ENCODE measurements at places on chromosomes 7 and 10. TPM values are rescaled to one million over a fixed set of nuclear protein-coding genes. Genes with fewer than 3 reads are reported as not detected.
A peak's percentile ranks its signal among the peaks of the same experiment; 100 is the strongest.

Gene ZNF467
- total RNA-seq, result 9.8 TPM

Gene MARCHF5
- 45.1 TPM for total RNA-seq

Gene SPDYE2B
- not detected for total RNA-seq

Gene CPA2
- total RNA-seq, result not detected

Gene RBP3
- not detected for total RNA-seq

Gene NACAD
- total RNA-seq, result not detected

Gene CTNNA3
- not detected for total RNA-seq

Gene APBB1IP
- not detected for total RNA-seq

- no peak for DNase-seq
Observed at GRCh38 chr10:131860806-131861440, 39.9 kb upstream of the PPP2R2D start.

DNA sequence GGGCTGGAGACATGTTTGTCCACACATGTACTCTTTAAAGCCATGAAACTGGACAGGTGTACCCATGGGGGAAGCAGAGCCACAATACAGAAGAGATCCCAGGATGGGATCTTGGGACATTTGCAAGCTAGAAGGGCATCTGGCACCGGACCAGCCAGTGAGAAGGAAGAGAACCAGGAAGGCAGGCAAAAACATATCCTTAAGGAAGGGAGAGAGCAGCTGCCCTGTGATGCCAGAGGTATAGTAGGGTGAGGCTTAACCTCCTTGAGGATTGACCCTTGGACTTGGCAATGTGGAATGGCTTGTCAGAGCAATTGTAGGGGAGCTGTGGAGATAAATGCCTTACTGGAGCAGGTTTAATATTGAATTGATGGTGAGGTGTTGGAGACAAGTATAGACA is 17.9 kb upstream of the SUV39H2 start:
- DNase-seq, result no peak

GRCh38 chr10:5323446-5323845 is 41.3 kb upstream of the UCN3 start:
- no peak for DNase-seq

- DNase-seq, result no peak
Observed at GRCh38 chr10:84743483-84743882, 415.1 kb downstream of the CCSER2 start.

- DNase-seq, result no peak
Observed at GRCh38 chr10:130300608-130301020, 164.4 kb downstream of the GLRX3 start.

- no peak for DNase-seq
Observed at GRCh38 chr10:125118011-125118611, 42.3 kb downstream of the CTBP2 start.

DNA sequence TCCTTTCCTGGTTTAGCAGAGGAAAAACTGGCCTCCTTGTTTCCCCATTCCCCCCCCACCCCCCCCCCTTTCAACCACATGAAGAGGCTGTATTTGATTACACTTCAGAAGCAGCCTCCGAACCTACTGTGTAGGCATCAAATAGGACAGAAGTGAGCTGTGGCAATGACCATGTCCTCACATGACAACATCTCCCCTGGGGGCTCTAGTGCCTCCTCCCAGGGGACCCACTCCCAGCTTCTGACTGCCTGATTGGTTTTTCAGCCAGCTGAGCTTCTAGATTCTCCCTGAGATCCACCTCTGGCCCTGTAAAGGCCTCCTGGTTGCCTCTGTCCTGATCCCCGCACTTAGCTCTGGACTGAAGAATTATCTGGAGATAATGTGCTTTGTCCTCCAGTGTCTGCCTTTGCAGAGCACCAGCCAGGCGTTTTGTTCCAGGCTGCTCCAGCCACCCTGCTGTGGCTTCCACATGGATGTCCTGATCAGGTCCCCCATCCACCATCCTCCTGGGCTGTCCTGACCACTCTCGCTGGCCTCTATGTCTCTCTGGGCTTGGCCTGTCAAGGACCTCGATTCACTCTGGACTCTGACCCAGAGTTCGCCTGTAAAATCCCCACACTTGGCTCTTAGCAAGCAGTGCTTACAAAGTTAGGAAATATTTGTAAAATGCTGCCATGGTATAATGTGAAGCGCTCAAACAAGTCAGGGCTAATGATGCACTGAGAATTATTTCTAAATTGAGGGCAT is 42.4 kb upstream of the TOMM7 start:
- DNase-seq, result no peak

GRCh38 chr10:6036861-6037321 is 25.3 kb downstream of the IL2RA start:
- no peak for DNase-seq

- DNase-seq, result no peak
Observed at GRCh38 chr10:29415876-29416275, 127.0 kb downstream of the LYZL1 start.

- DNase-seq, result no peak
Observed at GRCh38 chr10:19683356-19683755, 132.9 kb upstream of the PLXDC2 start.

- no peak for DNase-seq
Observed at GRCh38 chr10:11141571-11142091, 124.0 kb downstream of the CELF2 start.

GRCh38 chr7:74464931-74465886 is 11.5 kb downstream of the GTF2IRD1 start:
- no peak for DNase-seq

- DNase-seq, result no peak
Observed at GRCh38 chr10:125103924-125104323, 56.4 kb downstream of the CTBP2 start.

DNA sequence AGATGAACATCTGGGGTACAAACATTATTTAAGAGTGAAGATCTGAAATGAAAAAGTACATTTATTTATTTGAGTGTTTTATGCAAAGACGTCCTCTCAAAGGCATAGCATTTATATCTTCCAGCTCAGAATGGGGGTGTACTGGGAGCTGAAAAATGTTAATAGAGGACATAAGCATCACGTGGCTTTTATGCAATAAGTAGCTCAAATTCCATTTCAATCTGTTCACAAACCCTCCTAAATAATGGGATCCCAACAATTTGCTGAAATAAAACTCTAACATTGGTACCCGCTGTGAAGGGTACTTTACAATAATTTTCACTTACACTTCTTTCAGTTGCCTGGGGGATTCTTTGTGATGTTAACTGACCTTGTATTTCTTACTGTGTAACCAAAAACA is 172.0 kb downstream of the TAX1BP1 start:
- DNase-seq, result no peak

- no peak for DNase-seq
Observed at GRCh38 chr10:22619101-22619500, 95.3 kb downstream of the PIP4K2A start.

DNA sequence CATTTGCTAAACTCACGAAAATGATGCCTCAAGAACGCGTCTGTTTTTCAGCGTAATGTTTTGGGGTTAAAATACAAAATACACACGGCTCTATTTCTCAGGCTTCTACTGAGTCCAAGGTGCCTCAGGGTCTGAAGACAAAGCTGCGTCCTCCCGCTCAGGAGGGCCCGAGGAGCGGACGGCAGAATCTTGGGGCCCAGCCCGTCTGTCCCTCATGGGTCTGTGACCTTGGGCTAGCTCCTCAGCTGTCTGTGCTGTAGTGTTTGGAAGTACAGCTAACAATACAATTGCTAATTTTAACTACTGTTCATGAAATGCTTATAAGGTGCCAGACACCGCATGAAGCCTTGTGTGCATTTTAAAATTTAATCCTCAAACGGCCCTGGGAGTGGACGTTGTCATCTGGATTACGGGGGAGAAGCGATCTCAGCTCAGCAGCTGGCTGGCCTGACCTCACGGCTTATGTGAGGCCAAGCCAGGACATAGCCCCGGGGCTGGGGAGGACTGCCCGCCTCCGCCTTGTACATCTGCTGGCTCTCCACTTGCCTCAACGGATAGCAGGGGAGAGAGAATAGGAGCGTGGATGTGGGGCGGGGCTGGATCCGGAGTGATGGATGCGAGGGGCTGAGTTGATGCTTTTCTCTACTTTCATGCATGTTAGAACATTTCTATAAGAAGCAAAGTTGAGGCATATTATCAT is 357.4 kb downstream of the GLRX3 start:
- no peak for DNase-seq

GRCh38 chr7:141072548-141073172 is 1.2 kb upstream of the TMEM178B start:
- peak; percentile 94 for DNase-seq

GRCh38 chr7:100893910-100894721 is 1.6 kb downstream of the ACHE start:
- peak; percentile 47 for DNase-seq

- DNase-seq, result no peak
Observed at GRCh38 chr7:22255834-22256233, 101.1 kb downstream of the RAPGEF5 start.

DNA sequence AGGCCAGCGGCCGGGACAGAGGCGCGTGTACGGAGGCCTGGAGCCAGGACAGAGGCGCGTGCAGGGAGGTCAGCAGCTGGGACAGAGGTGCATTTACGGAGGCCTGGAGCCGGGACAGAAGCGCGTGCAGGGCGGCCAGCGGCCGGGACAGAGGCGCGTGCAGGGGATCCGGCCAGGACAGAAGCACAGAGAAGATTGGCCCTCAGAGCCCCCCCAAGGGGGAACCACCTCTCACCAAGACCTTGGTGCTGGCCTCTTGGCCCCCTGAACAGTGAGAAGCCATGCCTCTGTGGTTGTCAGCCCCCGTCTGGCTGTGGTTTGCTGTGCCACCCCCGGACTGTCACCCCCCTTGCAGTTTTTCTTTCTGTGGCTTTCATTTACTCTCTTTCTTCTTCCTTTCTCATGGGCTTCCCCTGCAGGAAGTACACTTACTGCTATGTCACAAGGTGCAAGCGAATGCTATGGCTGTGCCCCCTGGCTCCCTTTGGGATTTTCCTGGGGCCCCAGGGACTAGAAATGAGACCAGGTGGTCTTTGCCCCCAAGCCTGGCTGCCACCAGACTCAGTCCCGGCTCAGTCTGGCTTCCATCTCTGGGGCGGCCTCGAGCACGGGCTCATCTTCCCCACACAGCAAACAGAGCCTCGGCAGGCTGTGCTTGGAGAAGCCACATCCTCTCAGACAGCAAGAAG is 41.1 kb downstream of the INSIG1 start:
- DNase-seq, result no peak

- DNase-seq, result peak; percentile 11
Observed at GRCh38 chr7:125316466-125316865, 386.8 kb upstream of the POT1 start.

DNA sequence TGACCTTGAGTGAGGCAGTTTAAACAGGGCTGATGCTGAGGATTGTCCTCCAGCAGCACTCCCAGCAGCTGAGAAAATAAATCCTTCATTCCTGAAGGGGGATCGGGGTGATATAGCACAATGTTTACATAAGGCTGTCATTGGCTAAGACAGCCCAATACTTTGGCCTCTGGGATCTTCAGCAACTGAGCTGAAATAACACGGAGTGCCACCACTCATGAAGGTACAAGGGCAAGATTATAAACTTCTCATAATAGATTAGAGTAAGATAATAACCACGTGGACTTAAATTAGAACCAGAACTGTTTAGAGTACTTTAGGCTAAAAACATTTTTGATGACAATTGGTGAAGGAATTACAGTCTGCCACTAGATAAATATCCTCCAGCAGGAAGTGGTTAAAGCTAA is 70.0 kb upstream of the PAPSS2 start:
- no peak for DNase-seq

DNA sequence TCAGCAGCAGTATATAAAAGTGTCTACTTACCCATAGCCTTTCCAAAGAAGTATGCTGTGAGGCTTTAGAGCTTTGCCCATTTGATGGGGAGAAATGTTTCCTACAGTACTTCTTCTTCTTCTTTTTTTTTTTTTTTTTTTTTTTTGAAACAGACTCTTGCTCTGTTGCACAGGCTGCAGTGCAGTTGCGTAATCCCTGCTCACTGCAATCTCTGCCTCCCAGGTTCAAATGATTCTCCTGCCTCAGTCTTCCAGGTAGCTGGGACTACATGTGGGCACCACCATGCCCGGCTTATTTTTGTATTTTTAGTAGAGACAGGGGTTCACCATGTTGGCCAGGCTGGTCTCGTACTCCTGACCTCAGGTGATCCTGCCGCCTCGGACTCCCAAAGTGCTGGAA is 101.7 kb upstream of the TMEM26 start:
- no peak for DNase-seq

DNA sequence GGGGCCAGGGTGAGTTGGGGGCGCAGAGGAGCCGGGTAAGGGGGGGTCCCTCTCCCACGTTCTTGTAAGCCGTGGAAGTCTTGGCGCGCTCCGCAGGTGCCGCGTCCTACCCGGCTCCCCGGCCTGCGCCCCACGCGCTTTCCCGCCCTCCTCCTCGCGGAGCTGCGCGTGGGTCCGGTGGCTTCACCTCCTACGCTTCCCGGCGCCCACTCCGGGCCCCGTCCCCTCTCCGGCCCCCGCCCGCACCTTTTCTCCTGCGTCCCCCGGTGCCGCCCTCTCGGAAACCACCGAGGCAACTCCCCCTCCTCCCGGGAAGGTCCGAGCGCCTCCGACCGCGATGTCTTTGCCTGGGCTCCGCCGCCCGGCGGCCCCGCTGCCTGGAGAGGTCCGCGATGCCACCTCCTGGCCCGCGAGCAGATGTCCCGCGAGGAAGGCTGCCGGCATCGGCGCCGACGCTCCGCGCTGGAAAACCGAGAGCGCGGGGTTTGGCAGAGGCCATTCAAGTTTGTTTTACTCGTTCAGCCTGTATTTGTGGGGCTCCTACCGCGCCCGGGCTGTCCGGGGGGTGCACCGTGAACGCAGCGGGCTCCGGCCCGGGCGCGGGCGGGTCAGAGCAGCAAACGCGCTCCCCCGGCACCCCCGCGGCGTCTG is 2.4 kb upstream of the NKX6-2 start:
- DNase-seq, result no peak

DNA sequence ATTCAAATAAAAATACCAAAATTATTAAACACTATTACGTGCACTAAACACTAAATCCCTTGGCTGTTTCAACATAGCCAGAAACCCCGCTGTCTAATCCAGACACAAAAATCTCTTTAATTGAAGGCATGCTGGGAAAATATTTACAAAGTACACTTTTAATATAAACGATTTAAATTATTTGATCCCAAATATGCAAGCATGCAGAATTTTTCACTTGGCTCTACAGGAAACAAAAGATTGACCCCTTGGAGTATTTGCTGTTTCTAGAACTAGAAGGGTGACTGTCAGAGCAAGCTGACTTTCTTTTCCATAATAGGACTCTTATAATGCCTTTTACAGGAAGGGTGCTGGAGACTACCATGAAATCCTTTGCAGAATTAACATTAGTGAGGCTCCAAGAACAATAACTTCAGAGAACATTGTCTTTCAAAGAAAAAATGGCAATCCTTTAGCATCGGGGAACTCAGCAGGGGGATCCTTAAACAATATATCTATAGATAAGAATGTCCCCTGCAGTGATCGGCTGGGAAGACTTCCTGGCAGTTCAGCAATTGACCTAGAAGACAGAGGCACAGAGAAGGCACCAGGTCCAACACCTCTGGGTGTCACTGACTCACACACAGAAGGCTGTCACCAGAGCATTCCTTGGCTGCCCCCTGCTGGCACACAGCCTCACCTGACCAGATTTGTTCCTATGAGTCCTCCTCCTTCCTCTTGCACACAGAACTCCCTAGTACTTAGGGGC is 55.8 kb upstream of the MRLN start:
- DNase-seq, result peak; percentile 87

- DNase-seq, result peak; percentile 21
Observed at GRCh38 chr7:100825751-100826513, 1.4 kb downstream of the EPHB4 start.

- no peak for DNase-seq
Observed at GRCh38 chr10:104630731-104631130, 10.4 kb upstream of the SORCS3 start.

Data from G401 (cell line).